ENCODE measurements at places on chromosomes 1 and 21.

GRCh38 chr1:201000391-201000790 is 23.1 kb downstream of the KIF21B start:
- DNase-seq, result no peak

GRCh38 chr1:151504759-151505158 is 6.4 kb upstream of the CGN start:
- DNase-seq, result no peak

DNA sequence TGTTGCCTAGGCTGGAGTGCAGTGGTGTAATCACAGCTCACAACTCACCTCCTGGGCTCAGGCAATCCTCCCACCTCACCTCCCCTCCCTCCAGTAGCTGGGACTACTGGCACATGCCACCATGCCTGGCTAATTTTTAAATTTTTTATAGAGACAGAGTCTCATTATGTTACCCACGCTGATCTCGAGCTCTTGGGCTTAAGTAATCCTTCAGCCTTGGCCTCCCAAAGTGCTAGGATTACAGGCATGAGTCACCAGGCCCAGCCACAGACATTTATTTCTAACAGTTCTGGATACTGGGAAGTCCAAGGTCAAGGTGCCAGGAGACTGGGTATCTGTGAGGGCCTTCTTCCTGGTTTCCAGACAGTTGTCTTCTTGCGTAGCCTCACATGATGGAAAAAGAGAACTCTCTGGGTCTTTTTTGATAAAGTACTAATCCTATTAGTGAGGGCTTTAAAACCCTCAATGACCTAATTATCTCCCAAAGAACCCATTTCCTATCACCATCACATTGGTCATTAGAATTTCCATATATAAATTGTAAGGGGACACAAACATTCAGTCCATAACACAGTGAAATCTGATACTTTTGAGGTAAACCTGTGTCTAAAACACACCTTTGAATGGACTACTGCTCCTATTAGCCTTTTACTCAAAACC is 67.9 kb downstream of the PHACTR4 start:
- peak; percentile 60 for DNase-seq

GRCh38 chr1:101733340-101733739 is 263.4 kb downstream of the OLFM3 start:
- DNase-seq, result no peak

- no peak for DNase-seq
Observed at GRCh38 chr1:182135946-182136345, 74.4 kb upstream of the ZNF648 start.

- DNase-seq, result peak; percentile 69
Observed at GRCh38 chr1:174968750-174969244, 30.9 kb upstream of the CACYBP start.

DNA sequence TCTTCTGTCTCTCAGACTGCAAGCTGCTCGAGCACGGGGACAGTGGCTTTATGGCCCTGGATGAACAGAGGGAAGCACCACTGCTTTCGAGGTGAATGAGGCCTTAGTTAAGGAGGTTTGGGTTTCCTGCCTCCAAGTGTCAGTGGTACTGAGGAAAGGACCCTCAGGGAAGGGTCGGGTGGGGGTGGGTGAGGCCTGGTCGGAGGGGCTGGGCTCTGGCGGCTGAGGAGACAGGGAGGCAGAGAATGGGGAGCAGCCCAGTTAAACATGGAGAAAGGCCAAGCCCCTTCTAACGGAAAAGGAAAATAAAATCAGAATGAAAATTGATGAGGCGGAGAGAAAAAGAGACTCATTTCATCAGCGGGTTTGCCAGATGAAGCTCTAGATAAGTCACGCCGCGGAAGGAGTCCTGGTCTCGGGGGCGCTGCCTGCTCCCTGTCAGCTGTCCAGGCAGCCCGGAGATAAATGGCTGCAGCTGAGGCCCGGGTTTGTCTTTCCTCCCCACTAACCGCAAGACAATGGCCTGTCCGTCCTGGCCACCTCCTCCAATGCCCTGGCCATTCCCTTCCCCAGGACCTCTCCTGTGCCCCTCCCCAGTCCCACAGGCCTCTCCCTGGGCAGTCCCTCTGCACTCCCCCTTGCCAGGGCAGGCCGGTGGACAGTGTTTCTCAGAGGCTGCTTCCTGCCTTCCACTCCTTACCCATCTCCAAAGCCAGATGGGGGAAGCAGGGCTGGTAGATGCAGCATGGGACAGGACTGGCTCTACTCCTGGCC is 55.2 kb downstream of the LRRN2 start:
- DNase-seq, result no peak

GRCh38 chr21:19350286-19350685 is 946.7 kb upstream of the TMPRSS15 start:
- DNase-seq, result no peak

DNA sequence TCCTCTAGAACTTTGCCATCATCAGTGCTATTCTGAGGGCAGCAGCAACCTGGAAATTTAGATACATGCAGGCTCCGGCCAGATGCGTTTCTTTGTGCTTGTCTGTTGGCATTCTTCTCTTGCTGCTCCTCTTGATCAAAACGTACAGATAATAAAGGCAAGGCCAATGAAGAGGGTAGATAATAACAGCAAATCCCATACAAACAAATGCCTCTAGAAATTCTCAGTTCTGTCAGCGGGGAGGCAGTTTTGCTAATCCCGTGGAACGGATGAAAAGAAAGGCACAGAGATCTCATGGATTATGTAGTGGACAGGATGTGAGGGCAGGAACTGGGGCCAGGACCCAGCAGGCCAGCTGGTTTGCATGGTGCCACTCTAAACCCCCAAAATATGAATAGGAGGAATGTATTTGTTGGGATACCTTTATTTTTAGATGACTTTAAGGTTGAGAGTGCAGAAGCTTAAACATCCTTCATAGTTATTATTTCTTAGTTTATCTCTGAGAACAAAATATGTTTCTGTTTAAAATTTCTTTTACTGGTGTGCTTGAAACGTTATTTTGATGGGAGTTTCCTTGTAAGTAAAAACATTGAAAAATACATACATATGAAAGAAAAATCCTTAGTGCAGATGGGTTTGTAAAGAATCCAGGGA is 1.5 kb downstream of the ITSN1 start:
- DNase-seq, result peak; percentile 38

- no peak for DNase-seq
Observed at GRCh38 chr21:44697811-44698734, 1.1 kb downstream of the KRTAP10-12 start.

DNA sequence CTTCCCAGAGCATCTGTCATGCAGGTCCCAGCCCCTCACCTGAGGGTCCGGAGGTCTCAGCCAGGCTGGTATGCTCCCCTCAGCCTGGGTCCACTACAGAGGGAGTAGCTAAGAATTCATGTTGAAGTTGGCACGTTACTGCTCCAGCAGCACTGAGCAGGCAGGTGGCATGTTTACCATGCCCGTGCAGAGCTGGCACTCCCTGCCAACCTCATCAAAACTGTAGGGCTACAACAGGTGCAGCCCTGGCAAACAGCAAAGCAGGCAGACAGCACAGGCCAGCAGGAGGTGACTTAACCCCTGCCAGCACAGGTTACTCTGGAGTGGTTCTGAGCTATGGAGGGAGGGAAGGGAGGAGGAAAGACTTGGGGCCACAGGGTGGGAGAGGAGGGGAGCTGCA is 46.4 kb downstream of the NUAK2 start:
- no peak for DNase-seq

GRCh38 chr1:51799372-51799771 is 79.2 kb downstream of the NRDC start:
- DNase-seq, result no peak
